ENCODE measurements at places on chromosomes 5 and 9.
A peak's percentile ranks its signal among the peaks of the same experiment; 100 is the strongest.

GRCh38 chr5:150113047-150113744, 26.8 kb upstream of the CSF1R start:
- peak; percentile 57 for DNase-seq

DNA sequence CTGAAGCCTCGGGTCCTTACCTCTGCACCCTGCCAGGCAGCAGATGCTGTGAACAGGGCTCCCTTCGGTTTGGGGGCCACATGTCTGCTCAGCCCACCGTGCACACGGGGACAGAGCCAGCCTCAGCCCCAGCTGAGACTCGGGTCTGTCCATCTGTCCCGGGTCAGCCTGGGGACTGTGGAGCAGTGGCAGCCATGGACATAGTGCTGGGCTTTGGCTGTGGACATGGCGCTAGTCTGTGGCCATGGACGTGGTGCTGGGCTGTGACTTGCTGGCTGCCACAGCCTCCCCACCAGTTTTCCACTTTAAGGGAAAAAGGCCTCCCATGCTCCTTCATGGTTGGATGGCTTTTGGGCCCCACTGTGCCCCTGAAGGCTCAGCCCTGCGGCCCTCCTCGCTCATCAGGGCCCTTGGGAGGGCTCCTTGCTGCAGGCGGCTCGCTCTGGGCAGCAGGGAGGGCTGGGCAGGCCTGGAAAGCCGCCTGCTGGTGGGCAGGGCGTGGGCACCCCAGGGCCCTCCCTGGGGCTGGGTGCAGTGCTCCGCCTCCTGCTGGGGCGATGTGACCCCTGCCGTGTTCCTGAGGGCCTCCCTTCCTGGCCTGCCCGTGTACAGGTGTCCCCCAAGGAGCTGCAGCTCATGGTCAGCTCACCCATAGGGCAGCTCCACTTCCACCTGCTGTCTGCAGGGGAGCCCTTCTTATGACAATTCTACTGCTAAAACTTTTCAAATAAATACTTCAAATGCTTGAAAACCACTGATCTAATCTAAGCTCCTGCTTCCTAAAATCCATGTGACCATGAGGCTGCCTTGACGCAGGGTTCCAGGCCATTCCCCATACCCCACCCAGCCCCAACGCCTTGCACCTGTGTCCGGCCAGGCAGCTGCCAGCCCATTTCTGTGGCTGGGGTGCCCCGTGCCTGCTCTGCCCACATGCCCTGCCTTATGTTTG, 112.1 kb upstream of the LMX1B start:
- DNase-seq: no peak

- DNase-seq: peak; percentile 58
Measured at GRCh38 chr5:149129181-149129580, 12.1 kb upstream of the ABLIM3 start.

DNA sequence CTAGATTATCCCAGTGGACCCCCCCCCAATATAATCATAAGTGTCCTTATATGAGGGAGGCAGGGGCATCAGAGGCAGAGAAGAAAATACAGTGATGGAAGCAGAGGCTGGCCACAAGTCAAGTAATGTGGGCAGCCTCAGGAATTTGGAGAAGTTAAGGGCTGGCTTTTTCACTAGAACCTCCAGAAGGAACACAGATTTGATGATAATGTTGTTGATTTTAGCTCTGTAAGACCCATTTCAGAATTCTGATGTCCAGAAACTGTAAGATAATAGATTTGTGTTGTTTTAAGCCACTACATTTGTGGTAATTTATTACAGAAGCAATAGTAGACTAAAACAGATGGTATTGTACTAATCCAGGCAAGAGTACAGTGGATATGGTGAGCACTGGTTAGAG, 36.3 kb upstream of the LRRTM2 start:
- peak; percentile 34 for DNase-seq

GRCh38 chr9:133845440-133845839, 107.3 kb upstream of the SARDH start:
- no peak for DNase-seq

DNA sequence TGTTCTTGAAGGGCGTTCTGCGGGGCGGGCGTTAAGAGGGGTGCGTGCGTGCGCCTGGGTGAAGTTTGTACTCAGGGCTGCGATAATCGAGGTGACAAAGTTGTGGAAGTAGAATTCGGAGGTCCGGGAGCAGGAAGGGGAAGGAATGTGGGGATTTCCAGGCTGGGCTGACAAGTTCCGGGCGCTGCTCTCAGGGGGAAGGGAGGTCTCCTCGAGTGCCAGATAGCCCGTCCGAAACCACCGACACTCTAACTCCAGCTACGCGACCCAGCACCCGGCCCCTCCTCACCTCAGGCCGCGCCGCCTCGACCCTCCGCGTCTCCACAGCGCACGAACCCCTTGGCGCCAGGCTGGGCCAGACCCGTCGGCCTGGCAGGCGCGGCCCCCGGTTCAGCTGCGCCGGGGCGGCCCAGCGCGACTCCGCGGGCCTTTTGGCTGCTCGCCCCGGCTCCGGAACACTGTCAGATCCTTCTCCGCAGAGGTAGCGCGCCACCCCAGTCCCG, at the start of gene IL6ST:
Gene IL6ST, minus strand, starts transcription at position 469 of the 503 bp plus-strand sequence. CDS start 18,685 bp downstream, outside the sequence.
- peak; percentile 87 for DNase-seq

- DNase-seq: peak; percentile 22
Measured at GRCh38 chr5:141762790-141763368, 80.8 kb upstream of the ARAP3 start.

- DNase-seq: no peak
Measured at GRCh38 chr5:82422001-82422740, 144.0 kb upstream of the RPS23 start.

- DNase-seq: no peak
Measured at GRCh38 chr9:34587271-34587670, 2.3 kb downstream of the CNTFR start.

DNA sequence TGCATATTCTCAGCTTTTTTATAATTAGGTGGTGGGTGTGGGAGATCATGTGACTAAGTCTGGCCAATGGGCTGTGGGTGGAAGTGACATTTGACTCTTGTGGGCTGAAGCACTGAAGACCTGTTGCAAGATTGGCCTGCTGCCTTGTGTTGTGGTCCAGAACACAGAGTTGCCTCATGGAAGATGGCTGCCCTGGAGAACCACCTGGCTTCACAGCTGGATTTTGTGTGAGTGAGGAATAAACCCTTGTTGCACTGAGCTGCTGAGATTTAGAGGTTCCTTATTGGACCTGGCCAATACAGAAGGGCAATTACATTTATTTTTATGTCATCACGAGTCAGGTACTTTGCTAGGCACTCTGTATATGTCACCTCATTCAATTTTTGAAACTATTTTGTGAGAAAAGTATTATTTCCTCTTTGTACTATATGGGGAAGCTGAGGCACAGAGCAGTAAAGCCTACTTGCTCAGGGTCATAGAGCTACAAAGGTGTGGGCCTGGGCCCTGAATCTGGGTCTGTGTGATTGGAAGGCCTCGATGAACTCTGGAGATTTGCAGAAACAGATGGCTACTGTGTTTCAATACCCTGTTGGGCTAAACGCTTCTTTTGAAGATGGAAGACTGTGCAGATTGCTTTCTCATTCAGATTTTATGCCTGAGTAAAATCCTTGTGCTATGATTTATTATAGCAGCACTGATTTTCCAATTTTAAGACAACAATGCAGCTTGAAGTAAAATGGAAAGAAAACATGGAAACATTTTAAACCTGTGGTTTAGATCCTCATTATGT, 71.2 kb upstream of the TBC1D2 start:
- DNase-seq: peak; percentile 58

GRCh38 chr9:107453479-107453878, 36.1 kb downstream of the KLF4 start:
- no peak for DNase-seq

- DNase-seq: peak; percentile 75
Measured at GRCh38 chr9:70111042-70111602, 67.5 kb downstream of the MAMDC2 start.

DNA sequence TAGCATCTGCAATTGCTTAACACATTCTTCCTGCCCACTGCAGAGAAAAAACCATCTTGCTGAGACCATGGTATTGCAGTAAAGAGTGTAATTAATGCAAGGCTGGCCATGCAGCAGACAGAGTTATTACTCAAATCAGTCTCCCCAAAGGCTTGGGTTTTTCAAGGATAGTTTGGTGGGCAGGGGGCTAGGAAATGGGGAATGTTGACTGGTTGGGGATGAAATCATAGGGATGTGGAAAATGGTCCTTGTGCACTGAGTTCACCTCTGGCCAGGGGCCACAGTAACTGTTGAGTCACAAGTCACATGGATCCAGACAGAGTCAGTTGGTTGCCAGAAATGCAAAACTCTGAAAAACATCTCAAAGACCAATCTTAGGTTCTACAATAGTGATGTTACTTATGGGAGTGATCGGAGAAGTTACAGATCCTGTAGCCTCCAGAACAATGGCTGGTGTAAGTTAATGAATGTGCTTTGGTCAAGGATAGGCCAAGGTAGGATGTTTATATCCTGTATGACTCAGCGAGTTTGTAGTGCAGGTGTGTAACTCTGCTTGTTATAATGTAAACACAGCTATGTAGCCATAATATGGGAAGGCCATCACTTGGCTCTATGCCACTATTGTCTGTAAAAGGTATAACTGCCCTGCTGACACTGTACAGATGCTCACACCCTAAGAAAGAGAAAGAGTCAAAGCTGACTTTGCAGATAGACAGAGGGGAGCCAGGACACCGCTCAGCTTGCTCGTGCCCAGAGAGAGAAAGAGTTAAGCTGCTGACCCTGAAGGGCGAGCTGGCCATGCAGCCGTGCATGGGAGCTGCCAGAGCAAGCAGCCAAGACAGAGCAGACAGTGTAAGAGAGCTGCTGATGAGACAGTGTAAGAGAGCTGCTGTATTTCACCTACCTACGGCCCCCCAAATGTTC, 27.2 kb downstream of the C9orf152 start:
- DNase-seq: peak; percentile 86

GRCh38 chr5:135330798-135331096, 68.3 kb downstream of the MACROH2A1 start:
- no peak for DNase-seq

GRCh38 chr9:100193078-100193477, 94.0 kb downstream of the INVS start:
- no peak for DNase-seq

- DNase-seq: peak; percentile 14
Measured at GRCh38 chr5:8807636-8808035, 738.2 kb downstream of the SEMA5A start.

DNA sequence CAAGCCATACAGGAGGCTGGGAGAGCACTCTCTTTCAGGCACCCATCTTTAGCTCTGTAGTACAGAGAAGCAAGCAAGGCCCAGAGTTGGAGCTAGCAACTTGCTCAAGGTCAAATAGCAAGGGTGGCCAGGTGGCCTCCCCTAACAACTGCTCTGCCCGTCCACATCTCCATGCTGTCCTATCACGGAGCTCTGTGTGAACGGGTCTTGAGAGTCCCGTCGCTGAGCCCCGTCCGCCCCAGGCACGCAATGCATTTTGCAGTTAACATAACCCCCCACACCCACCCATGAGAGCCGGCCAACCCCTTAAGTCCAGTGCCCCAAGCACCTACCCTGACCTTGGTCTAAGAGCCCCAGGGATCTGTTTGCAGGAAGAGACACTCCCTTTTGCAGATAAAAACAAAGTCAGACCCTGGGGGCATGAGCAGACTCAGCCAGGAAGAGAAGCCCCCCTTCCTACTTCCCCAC, 1.5 kb downstream of the RNF44 start:
- peak; percentile 37 for DNase-seq

DNA sequence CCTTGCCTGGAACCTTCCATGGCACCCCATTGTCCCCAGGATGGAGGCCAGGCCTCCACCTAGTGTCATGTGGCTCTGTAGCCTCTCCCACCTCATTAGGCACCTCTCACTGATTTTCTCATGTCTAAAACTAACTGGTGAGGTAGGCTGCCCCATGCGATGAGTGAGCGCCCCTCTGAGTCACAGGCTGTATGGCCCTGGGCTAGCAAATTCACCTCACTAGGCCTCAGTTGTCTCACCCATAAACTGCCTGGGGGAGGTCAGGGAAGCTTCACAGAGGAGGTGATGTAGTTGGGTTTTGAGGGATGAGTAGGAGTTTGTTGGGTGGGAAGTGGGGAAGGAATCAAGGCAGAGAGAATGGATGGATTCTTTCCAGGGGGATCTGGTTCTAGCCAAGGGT, 8.8 kb downstream of the RXRA start:
- DNase-seq: peak; percentile 59

GRCh38 chr5:174044466-174045254, 846 bp upstream of the NSG2 start:
- no peak for DNase-seq

DNA sequence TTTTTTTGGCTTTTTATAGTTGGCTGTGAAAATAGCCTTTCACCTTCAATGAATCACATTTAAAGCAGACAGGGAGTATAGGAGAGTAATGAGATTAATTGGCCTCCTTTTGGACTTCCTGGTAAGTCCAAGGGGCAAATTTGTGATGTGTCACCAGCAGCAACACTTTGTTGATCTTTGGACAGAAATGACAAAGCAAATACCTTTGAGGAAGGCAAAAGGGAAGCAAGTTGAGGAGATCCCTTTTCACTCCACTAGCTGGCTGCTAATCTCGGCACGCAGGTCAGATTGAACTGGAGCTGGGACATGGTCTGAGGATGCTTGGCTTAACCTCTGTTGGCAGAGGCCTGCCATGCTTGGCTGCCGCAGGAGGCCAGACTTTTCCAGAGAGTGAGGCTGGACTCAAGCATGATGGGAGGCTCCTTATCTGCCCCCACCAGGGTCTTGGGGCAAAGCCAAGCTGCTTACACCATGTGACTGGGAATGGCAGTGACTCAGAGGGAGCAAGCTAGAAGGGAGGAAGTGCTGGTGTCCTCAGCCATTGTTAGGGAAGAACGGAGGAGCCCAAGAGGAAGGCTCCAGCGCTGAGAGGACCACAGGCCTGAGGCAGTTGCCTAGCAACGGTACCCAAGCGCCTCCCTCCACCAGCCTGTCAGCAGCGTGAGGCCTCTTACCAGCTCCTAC, 174.5 kb upstream of the MAP1B start:
- peak; percentile 81 for DNase-seq

DNA sequence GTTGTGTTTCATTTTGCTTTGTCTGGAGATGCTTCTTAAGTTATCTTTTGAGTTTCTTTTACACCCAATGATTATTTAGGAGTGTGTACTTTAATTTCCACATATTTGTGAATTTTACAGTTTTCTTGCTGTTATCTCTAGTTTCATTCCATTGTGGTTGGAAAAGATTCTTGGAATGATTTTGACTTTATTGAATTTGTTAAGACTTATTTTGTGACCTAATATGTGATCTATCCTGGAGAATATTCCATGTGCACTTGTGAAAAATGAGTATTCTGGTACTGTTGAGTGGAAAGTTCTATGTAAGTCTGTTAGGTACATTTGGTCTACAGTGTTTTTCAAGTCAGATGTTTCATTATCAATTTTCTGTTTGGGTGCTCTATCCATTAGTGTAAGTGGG, 24.4 kb upstream of the GRAMD2B start:
- no peak for DNase-seq

DNA sequence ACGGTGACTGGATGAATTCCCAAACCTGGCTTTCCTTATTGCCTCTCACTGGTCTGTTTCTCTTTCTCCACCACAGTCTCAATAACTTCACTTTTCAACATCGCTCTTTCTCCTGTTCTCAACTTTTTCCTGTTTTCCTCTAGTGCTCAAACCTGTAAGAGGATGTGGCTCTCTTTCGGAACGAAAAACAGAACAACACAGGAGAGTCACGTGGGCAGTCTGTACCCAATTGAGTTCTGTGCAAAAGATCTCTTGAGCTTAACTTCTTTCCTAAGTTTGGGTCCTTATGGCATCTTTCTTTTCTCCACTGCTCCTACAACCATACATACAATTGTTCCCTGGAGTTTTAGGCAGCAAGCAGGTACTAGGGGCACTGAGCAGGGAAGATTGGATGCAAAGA, 8.9 kb downstream of the HAVCR1 start:
- no peak for DNase-seq
